Activated CD4-positive, CD25-positive, alpha-beta regulatory T cell treated with anti-CD3 and anti-CD28 coated beads, Interleukin-2, amount 50 U/mL, for 16 hours (primary cell): ENCODE measurements at places on chromosomes 2 and 18.

- DNase-seq, result no peak
Measured at GRCh38 chr2:28640260-28640907, 111.2 kb upstream of the PPP1CB start.

- no peak for DNase-seq
Measured at GRCh38 chr2:27738349-27739057, 33.0 kb upstream of the MRPL33 start.

GRCh38 chr2:152189622-152190495 lies 14.3 kb upstream of the STAM2 start:
- DNase-seq, result no peak

DNA sequence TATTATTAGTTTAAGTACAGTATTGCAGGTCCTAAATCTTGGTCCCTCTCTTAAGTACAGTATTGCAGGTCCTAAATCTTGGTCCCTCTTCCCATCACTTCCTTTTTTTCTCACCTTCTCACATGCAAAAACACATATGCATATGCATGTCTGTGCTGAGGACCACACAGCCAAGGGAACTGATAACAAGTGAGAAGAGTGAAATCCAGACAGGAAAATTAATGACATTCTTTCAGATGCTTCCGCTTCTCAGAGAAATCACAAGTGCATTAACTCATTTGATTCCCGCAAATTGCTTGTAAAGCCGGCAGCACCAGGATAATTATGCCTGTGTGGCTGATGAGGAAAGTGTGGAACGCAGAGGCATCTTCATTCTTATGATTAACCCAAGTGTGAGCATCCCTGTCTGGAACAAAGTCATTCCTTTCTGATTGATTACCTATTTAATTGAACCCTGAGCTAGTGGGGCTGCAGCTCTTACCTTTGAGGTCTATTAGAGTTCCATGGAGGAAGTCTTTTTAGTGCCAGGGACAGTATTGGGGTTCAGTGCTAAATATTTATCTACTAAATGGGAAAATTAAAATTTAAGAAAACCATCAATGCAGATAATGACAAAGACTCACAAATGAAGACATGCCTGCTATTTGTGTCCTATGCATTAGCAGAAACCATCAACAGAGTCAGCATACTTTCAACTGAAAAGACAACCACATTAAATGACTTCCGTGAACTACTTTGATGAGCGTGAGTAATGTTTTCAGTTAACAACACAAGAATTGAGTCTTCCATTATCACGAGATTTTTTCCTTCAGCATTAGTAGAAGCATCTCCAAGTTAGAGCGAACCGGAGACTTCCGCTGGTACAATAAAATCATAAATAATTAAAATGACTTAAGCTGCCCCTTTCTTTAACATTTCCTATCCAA lies 220.4 kb upstream of the SLC35G4 start:
- DNase-seq, result no peak

DNA sequence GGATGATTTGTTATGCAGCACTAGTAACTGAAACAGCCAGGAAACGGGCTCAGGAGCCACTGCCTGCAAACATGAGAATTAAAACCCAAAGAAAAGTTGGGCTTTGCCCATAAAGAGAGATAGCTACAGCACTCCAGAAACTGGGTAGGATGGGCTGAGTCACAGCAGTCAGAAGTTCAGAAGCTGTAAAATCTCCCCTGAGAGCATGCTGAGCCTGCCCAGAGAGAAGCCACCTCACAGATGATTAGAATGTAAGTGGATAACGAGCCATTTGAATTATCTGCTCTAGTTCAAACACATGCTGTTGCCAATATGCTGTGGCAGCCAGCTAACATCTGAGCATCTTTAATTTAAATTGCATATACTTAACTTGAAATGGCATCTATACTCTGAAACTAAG lies 388.1 kb upstream of the ACVR2A start:
- no peak for DNase-seq

GRCh38 chr2:61928826-61929461 lies 23.5 kb downstream of the COMMD1 start:
- DNase-seq, result no peak

GRCh38 chr18:13463526-13464210 lies 245.1 kb downstream of the LDLRAD4 start:
- no peak for DNase-seq

DNA sequence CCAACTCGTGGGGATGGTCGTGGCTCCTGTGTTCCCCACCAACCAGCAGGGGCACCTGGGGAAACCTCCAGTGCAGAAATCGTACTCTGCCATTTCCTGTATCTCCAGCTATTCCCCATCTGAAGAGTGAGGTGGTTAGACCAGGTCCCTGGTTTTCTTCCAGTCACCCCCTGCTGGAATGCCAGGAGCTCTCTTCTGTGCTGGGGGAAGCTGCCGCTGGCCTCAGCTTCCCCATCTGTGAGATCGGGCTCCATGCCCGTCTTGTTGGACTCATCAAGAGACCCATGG lies 119.7 kb downstream of the INHBB start:
- no peak for DNase-seq

DNA sequence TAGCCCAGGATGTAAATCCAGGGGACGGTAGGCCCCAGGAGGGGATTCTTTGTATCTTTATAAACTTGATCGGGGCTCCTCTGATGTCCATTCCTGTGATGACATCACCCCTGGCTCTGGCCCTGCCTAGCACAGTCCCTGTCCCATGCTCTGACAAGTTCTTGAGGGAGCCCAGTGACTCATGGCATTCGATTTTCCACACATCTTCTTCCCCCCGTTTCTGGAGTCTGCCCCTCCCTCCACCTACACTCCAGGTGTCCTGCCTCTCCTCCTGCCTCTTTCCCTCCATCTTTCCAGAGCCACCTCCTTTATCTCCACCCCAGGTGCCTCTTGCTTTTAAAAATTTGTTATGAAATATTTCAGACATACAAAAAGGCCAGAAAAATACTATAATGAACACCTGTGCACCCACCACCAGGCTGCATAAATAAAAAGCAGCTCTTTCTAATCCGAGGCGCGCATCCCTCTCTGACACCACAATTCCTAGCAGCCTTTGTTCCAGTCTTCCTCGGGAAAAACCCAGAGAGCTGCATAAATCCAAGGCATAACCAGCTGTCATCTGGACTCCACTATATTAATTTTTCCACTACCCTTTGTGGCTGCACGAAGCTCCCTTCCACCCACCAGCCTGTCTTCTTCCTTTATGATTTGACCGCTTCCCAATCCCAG lies 207.7 kb downstream of the ZBTB7C start:
- no peak for DNase-seq

- no peak for DNase-seq
Measured at GRCh38 chr2:9814129-9814868, 29.0 kb upstream of the TAF1B start.

GRCh38 chr2:129229830-129230441 lies 749.5 kb upstream of the RAB6C start:
- DNase-seq, result no peak

- DNase-seq, result no peak
Measured at GRCh38 chr18:60157810-60158209, 214.8 kb downstream of the MC4R start.

- no peak for DNase-seq
Measured at GRCh38 chr2:64326578-64327050, 127.3 kb upstream of the LGALSL start.

GRCh38 chr18:57931038-57931437 lies 113.0 kb upstream of the NEDD4L start:
- DNase-seq, result no peak

DNA sequence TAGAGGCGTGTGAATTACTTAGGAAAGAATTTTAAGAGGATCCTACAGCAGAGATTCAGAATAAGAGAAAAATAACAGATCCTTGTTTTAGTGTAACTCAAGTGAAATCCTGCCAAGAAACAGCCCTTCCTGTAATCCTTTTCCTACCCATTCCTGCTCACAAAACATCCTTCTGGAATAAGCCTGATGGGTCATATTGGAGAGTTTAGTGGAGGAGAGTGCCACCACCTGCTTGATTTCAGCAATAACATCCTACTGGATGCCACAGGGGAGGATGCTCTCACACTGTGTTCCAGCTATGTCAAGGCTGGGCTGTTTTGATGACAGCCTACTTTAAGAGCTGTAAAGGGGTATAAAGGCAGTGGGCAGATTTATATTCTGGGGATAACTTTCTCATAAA lies 54.8 kb upstream of the CCDC178 start:
- DNase-seq, result no peak
